ENCODE measurements at places on chromosomes 4 and X.

DNA sequence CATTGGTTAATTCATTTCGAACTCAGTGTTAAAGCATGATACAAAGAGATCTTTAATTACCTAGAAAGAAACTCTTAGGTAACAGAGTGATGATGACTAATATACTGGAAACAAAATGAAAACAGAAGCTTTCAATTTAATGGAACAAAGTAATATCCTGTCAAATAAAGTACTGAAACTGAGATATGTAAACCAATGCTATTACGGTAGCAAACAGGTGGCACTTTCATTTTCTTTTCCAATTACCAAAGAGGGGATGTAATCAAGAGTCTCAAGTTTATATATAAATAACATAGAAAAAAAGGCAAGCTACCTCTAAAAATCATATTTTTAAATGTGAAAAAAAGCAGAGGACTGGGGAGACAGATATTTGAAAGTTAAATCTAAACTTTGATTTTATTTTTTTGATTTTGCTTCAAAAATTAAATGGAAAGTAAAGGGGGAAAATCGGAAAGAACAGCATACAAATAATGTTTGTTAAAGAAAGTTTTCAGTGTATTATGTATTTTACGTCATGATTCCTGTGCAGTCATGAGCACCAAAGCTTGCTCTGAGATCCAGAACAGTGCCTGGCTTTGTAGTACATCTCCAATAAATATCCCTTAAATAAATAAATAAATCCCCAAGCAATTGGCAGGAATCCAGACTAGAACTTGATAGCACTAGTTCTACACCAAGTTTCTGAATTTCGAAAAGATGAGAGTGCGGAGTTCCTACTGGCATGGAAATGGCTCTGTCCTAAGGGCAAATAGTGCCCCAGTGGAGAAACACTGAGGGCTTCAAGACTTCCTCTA lies 25.0 kb upstream of the RAPGEF2 start:
- DNase-seq: no peak

- DNase-seq: peak; percentile 68
Measured at GRCh38 chrX:13764281-13764680, 29.7 kb downstream of the OFD1 start.

GRCh38 chr4:94548571-94548970 lies 96.8 kb downstream of the PDLIM5 start:
- DNase-seq: no peak

DNA sequence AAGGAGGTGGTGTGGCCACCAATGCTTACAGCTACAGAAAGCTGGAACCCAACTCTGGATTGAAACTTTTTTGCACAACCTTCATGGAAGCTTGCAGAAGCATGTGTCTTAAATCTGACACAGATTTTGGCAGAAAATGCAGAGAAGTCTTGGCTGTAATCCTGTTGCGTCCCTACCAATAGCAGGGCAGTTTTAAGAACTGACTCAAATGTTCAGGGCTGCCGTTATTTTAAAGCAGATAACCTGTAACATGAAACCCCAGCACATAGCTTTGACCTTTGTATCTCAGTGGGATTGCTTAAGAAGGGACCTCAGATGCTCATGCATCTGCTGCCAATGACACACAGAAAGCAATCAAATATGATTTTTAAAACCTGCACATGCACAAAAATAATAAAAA lies at the start of gene VEGFD:
TSS of gene VEGFD (minus strand) at position 110 of the 400 bp plus-strand sequence. CDS start 467 bp downstream, outside the sequence.
- no peak for DNase-seq

GRCh38 chr4:145540235-145540634 lies 58.6 kb downstream of the SMAD1 start:
- no peak for DNase-seq

DNA sequence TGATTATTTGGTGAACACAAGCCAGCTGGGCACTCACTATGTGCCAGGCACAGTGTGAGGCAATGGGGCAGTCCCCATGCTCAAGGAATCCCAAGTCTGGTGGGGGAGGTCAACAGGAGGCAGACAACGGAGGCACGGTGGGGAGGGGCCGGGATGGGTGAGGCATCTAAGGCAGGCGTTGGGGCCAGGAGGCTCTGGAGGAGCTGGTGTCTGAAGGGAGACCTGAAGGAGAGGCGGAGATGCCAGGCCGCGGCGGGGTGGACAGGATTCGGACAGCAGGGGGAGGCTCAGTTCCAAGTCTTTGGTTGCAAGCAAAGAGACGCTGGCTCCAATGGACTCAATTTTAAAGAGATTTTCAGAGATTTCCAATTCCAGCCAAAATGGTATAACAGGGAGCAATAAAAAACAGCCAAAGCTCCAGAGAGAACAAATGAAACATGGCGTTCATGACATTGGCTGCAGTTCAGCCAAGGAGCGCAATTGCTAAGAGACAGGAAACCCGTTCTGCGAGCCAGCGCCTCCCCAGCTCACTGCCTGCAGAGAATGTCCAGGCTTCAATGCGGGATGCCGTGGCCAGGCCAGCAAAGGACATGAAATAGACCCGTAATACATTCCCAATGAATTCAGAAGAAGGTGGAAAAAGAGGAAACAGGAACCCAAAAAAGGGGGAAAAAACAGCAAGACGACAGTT lies 105.2 kb upstream of the LRPAP1 start:
- DNase-seq: peak; percentile 11

- DNase-seq: no peak
Measured at GRCh38 chrX:17601441-17602200, 135.7 kb upstream of the SCML1 start.

DNA sequence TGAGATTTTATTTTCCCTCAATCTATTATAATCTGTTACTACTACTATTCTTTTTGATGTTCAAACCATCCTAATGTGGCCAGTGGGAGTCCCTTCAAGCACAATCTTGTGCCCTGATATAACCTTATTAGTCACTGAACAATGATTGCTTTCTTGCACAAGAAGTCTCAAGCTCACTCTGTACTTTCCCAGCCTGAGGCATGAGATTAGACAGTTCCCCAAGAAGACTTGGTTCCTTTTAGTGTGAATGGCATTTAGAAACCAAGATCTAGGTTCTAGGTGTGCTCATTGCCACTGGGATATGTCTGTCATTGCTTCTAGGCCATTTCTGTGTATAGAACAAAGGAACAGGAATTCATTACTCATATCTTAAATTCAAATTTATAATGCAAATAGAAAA lies 28.0 kb upstream of the RBM41 start:
- DNase-seq: no peak

Data from pons (tissue), 1 donor.